ENCODE measurements at places on chromosomes 7 and 10.

GRCh38 chr10:227014-227413 lies 91.8 kb downstream of the ZMYND11 start:
- peak; percentile 62 for DNase-seq

GRCh38 chr10:102856758-102857424 lies 2.8 kb downstream of the BORCS7 start:
- DNase-seq: no peak

DNA sequence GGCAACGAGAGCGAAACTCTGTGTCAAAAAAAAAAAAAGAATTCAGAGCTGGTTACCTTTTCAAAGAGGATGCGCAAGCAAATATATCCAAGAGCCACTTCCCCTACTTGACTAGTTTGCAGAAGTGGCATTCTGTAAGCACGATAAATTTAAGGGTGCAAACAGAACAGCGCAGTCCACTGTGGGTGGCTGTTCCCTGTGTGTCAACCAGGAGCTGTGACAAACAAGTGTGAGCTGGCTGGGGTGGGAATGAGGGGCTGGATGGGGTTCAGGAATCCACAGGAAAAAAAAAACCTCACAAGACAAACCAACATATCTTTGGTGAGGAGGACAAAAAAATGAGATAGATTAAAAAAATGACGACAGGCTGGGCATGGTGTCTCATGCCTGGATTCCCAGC lies 15.9 kb downstream of the GUSB start:
- no peak for DNase-seq

DNA sequence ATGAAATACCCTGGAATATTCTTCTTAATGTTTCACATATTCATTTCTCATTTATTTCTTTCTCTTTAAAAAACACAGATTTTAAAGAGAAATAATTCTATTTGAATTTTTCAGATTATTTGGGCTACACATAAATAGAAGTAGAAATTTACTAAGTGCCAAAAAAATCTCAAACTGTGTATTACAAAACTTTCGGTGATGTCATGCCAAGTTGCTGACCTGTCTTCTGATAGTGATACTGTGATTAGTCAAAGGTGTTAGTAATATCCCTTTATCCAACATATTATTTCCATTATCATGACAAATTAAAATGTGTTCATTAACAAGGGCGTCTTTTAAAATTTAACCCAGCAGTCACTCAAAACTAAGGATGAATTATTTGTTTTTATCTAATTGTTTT lies 60.1 kb downstream of the COL28A1 start:
- no peak for DNase-seq

DNA sequence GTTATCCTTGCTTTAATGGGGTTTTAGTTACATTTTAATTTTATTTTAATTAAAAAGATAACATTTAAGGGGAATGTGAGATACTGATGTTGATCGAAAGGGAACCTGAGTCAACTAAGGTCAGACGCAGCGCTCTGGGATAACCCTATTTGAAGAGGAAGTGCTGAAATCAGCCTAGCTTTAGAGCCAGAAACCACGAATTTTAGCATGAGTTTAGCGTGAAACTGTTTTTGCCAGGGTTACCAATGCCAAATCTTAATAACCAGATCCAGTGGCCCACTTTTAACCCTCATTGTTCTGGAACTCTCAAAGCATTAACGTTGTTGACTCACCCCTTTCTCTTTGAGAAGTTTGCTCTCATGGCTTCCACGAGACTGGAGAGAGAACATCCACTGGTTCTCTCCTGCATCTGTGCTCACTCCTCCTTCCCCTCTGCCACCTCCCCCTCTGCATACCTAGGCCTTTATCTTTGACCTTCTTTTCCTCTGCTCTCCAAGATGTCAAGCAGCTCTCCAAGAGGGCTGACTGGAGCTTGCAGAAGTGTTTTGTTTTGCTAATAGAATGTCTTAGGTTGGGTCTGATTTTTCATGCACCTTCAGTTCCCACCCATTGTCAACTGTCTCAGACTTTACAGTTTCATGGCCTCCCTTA lies 198.3 kb upstream of the CELF2 start:
- DNase-seq: no peak

DNA sequence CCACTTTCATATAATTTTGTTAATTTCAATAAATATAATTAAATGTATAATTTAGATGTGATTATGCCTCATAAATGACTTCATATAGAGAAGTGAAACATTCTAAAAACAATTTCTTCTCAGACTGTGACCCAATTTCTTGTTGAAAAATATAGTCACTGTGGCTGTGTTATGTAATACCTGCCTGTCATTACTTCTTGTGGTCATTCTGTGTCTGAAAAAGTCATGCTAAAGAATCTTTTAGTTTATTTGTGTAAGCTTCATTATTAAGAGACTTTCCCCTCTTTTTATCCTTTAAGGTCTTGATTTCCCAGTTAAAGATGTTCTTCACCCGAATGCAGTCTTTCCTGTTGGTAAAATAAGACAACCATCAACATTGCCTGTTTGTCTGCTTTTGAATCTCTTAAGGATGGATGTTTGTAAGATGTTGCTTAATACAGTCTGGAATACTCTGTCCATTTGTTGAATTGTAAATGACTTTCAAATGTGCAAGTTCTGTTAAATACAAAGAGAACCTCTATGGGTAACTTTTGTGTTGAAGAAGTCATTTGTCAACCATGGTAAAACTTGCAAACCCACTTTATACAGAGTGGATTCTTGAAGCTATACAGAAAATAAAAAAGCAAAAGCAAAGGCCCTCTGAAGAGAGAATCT lies 16.0 kb downstream of the KAT6B start:
- DNase-seq: no peak

DNA sequence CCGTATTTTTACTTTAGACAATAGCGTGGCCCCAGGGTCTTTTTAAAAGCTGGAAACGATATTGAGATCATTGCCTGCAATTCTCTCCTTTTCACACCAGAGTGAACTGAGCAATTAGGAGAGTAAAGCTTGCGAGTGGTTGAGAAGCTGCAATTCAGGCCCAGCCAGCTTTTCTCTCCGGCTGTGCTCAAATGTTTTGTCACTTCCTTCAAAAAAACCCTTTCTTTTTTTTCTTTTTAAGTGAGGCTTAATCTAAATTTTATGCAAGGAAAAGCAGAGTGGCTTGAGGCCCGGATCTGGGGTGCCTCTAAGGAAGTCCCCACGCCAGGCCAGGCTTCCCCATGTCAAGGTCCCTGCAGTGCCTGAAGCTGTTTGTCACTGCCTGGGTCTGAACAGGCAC lies 433.9 kb downstream of the GLRX3 start:
- no peak for DNase-seq

GRCh38 chr7:27723085-27723484 lies 16.9 kb upstream of the TAX1BP1 start:
- DNase-seq: no peak

- peak; percentile 72 for DNase-seq
Observed at GRCh38 chr7:9488555-9488954, 1055.1 kb downstream of the NXPH1 start.

- no peak for DNase-seq
Observed at GRCh38 chr10:71219918-71220688, 7.7 kb downstream of the UNC5B start.

DNA sequence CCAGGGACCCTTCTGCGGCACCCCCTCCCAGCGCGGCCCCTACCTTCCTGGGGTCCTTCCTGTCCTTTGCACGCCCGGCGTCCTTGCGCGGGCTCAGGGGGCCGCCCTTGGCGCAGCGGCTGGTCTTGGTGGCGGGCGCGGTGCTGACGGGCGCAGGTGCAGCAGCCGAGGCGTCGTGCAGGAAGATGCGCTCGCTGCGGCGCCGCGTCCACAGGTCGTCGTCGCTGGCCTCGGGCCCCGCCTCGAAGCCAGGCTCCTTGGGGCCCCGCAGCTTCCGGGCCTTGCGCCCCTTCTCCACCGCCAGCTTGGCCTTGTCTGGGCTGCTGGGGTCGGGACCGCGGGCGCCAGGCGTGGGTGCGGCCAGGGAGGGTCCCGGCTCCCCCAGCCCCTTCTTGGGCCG lies 49.8 kb downstream of the SLC29A4 start:
- DNase-seq: peak; percentile 34

DNA sequence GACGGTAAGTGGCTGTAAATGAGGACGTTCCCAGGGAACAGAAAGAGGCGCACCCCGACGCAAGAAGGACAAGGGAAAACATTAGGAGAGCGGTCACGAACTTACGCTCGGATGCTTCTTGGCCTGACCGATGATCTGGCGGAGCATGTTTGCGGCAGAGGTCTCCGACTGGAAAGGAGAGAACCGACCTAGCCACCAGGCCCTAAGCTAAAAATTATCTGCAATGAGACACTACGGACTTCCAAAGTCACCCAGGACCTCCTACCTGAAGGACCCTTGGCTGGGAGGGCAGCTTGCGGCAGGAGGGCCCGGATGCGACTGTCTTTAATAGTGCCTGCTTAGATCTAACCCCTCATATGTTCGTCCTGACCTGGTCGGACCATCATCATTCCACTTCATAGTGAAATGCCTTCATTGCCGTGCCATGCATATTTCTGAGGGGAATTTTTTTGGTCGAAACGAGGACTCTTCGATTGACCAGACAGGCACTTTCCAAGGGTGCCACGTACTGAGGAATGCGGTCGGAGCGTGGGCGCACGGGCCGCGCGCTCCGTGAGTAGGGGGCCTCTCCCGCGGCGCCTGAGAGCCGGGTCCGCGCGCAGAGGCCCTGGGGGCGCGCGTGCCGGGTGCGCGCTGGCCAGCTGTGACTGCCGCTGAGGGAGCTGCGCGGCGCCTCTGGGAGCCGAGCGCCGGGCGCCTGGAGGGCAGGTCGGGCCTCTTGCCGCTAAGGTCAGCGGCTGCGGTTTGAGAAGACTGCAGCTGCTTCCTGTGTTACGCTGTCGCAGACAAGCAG lies 33.6 kb upstream of the PHF14 start:
- peak; percentile 98 for DNase-seq

- no peak for DNase-seq
Observed at GRCh38 chr10:19577807-19578206, 238.4 kb upstream of the PLXDC2 start.

GRCh38 chr10:12735843-12736462 lies 265.6 kb downstream of the CCDC3 start:
- DNase-seq: no peak

Measured in osteoblast (primary cell).